Smooth muscle cell of the pulmonary artery (primary cell): ENCODE measurements at places on chromosomes 7 and 10. TPM values are rescaled to one million over a fixed set of nuclear protein-coding genes. Genes with fewer than 3 reads are reported as not detected.

Gene SPDYE5
- not detected in 2 replicates for total RNA-seq

Gene OR2A5
- total RNA-seq: not detected in 2 replicates

Gene OPN1SW
- not detected in 2 replicates for total RNA-seq

Gene MIOS
- 28.0 and 29.8 TPM in 2 replicates for total RNA-seq

Gene AGR2
- total RNA-seq: not detected in 2 replicates

Gene MYL10
- total RNA-seq: not detected in 2 replicates

Gene GALNT17
- 0.13 TPM in 1 of 2 replicates, not detected in the other for total RNA-seq

Gene NEURL1
- total RNA-seq: under 0.01 and 0.63 TPM in 2 replicates

Gene GRID1
- total RNA-seq: 0.03 and 0.46 TPM in 2 replicates

Gene NPSR1
- total RNA-seq: not detected in 2 replicates

Gene TBXAS1
- total RNA-seq: 1.1 and 2.1 TPM in 2 replicates

Gene VAX1
- not detected in 2 replicates for total RNA-seq

Gene HDAC9
- total RNA-seq: 32.7 and 39.9 TPM in 2 replicates

Gene OR2A1
- total RNA-seq: 0.07 and 0.33 TPM in 2 replicates

Gene COL26A1
- total RNA-seq: not detected in 2 replicates

Gene AIMP2
- 28.0 and 36.1 TPM in 2 replicates for total RNA-seq

Gene SNCG
- total RNA-seq: 4.5 and 13.0 TPM in 2 replicates

Gene GPR158
- total RNA-seq: 0.26 and 0.33 TPM in 2 replicates

Gene ELOVL3
- 0.13 and 0.20 TPM in 2 replicates for total RNA-seq

Gene ARMS2
- not detected in 2 replicates for total RNA-seq

Gene GCK
- 1.0 and 1.4 TPM in 2 replicates for total RNA-seq

Gene CLDN3
- total RNA-seq: not detected in 2 replicates

Gene NPC1L1
- total RNA-seq: 0.07 and 0.13 TPM in 2 replicates

Gene COL1A2
- total RNA-seq: 7,425 and 10,972 TPM in 2 replicates

Gene TMEM130
- 0.36 and 1.0 TPM in 2 replicates for total RNA-seq

Gene GPR15LG
- total RNA-seq: not detected in 2 replicates

Gene UNCX
- not detected in 2 replicates for total RNA-seq

Gene ATP6V0A4
- 0.10 TPM in 1 of 2 replicates, not detected in the other for total RNA-seq

Gene WEE2
- not detected in 2 replicates for total RNA-seq

Gene DCLRE1C
- 7.7 and 10.9 TPM in 2 replicates for total RNA-seq

Gene AKR1E2
- 9.5 and 18.4 TPM in 2 replicates for total RNA-seq

Gene PRLHR
- total RNA-seq: not detected in 2 replicates

Gene NODAL
- total RNA-seq: not detected in 2 replicates

Gene FGL2
- 86.5 and 91.3 TPM in 2 replicates for total RNA-seq

Gene MAGI2
- 9.8 and 14.9 TPM in 2 replicates for total RNA-seq

Gene AGMO
- total RNA-seq: 0.10 and 5.5 TPM in 2 replicates

Gene INSYN2A
- total RNA-seq: 0.13 and 0.59 TPM in 2 replicates

Gene CYP2C8
- 0.07 TPM in 1 of 2 replicates, not detected in the other for total RNA-seq

Gene RET
- total RNA-seq: 0.23 and 1.0 TPM in 2 replicates

Gene SP8
- not detected in 2 replicates for total RNA-seq

Gene DENND10
- 69.5 and 74.1 TPM in 2 replicates for total RNA-seq

Gene KLLN
- total RNA-seq: 0.46 and 0.52 TPM in 2 replicates

Gene NHLRC2
- 14.2 and 15.2 TPM in 2 replicates for total RNA-seq

Gene GOLGA7B
- under 0.01 and 0.03 TPM in 2 replicates for total RNA-seq

Gene FFAR4
- not detected in 2 replicates for total RNA-seq

Gene STRA8
- total RNA-seq: not detected in 2 replicates

Gene SVOPL
- total RNA-seq: not detected in 2 replicates

Gene MRLN
- not detected in 2 replicates for total RNA-seq
